ENCODE measurements at places on chromosomes 6 and 20.

DNA sequence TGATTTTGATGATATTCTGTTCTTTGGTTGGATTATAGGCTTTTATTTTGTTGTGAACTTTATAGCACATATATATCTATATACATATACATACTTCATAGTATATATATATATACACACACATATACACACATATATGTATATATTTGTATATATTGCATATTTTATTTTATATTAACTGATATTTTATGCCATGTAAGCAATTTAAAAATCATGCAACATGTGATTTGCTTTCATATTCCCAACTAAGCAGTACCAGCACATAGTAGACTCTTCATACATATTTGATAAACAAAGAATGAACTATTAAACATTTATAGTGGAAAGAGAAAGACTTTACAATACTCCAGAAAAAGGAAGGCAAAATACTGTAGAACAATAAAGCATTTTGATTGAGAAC, 679.2 kb downstream of the TENT5A start:
- DNase-seq, result no peak

DNA sequence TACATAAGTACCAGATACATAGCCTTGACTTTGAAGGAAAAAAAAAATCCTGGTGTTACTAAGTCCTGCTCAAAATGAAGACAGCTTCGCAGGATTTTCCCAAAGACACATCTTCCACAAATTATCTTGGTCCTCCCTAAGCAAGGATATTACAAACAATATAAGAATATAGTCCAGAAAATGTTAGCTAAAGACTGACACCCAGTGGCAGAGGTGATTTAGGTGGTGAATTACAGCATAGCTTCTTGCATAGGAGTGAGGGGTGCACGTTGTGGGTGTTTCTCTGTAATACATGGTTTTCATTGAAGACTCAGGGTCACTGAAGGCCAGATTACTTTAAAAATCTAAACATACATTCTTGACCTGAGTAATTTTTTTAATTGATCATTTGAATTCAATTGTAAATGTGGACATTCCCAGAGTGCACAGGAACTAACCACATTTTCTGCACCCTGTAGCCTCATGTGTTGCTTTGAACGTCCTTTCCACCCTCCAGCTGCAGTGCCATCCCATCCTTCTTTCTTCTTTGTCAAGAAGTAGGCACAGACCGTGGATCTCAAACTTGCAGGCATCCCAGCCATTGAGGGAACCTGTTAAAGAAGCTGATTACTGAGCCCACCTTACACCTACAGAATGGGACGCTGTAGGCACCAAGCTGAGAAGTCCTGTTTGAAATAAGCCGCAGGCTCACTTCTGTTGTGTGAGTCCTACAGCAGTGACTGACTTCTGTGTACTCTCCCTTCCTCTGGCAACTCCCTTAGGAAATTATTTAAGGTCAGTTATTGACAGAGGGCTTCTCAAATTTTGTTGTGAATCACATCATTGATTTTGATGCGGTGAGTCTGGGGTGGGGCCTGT, 102.6 kb downstream of the PERP start:
- peak; percentile 34 for DNase-seq

DNA sequence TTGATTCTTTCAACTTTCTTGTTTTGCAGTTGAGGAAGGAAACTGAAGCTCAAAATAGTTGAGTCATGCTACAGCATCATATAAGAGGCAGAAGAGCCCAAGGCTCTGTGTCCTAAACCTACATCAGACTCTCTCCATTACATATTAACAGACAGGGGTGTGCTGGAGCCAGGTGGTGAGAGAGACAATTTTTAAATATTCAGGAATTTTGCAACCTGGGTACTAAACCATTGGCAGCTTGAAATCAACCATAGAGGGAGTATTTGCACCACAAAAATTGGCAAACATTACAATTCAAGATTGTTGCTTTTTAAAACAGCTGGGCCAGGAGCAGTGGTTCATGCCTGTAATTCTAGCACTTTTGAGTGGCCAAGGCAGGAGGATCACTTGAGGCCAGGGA, 65.8 kb upstream of the SOX4 start:
- DNase-seq, result peak; percentile 67

- DNase-seq, result no peak
Measured at GRCh38 chr6:37827603-37828265, 8.2 kb downstream of the ZFAND3 start.

GRCh38 chr6:69789578-69789977, 7.2 kb downstream of the LMBRD1 start:
- no peak for DNase-seq

DNA sequence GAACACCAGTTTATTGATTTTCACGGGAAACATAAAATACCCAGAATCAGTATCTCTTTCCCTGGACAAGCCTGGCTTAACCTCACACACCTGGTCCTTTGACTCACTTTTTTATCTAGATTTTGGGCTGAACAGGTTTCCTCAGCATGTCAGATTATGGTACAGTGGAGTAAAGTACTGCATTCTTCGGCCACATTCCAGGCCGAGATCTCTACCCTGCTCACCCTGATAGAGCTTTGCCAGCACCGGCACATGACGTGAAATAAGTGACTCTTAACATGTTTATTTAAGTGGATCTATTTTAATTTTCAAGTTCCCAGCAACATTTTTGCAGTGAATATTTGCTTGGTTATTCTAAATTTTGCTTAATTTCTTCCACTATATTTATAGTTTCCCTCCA, 79.0 kb upstream of the POPDC3 start:
- DNase-seq, result no peak

DNA sequence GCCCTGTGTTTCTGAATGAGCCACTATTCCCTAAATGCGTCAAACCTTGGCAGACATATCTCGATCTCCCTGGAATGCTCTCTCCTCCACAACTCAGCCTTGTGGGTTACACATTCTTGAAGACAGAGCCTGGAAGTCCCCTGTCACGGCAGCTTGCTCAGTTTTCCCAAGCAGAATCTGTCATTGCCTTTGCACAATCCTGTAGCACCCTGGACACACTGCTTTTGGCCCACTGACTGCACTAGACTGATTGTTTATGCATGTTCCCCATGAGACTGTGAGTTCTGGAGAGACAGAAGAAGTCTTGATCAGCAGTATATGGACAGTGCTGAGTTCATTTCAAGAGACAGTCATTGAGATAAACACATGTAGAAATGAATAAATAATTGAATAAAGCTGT, 406.7 kb downstream of the CD83 start:
- peak; percentile 55 for DNase-seq

- DNase-seq, result no peak
Measured at GRCh38 chr6:139519097-139519496, 144.6 kb upstream of the CITED2 start.

DNA sequence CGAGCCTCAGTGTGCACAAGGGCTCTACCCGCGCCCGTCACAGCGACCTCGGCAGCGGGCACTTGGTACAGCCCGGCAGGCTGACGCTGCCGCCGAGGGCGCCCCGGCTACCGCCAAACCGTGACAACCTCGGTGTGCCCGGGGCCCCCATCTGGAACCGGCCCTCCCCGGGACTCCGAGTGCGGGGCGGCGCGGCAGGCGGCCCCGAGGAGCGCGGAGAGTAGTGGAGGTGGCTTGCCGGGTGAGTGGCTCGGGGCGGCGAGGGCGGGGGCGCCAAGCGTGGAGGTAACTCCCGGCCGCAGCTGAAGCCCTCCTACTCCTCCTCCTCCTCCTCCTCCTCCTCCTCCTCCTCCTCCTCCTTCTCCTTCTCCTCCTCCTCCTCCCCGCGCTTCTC, at the start of gene ISM1:
ISM1 (plus strand) TSS at position 371 of the 394 bp plus-strand sequence. CDS start 503 bp downstream, outside the sequence.
- no peak for DNase-seq

DNA sequence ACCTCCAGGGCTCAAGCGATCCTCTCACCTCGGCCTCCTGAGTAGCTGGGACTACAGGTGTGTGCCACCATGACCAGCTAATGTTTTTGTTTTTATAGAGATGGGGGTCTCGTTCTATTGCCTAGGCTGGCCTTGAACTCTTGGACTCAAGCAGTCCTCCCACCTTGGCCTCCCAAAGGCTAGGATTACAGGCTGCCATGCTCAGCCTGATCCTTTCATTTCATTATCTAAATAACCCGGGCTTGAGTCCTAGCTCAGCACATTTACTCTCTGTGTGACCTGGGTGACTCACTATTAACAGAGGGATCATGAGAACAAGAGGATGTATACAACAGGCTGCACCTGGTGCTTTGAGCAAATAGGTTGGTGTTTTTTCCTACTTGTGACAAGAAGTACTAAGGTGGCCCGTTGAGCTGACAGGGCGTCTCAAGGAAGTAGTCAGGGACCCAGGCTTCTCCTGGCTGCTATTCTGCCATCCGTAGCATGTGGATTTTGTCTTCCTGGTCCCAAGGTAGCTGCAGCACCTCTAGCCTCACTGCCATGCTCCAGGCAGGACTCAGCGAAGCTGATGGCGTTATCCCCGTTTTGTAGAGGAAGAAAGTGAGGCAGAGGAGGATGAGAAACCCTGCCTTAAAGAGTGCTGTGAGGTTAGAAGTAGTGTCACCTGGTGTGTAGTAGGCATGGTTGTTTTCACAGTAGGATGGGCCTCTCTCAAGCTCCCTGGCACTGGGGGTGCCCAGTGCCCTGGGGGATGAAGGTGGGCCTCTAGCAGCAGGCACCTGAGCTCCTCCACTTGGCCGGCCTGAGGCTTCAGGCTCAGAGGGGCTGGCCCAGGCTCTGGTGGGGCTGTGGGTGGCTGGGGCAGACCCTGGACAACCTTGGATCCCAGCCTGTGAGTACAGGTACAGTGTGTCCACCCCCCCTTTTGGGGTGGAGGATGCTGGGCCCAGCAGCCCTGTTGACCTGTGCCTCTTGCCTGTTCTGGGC, 62.4 kb downstream of the ADNP start:
- peak; percentile 39 for DNase-seq

DNA sequence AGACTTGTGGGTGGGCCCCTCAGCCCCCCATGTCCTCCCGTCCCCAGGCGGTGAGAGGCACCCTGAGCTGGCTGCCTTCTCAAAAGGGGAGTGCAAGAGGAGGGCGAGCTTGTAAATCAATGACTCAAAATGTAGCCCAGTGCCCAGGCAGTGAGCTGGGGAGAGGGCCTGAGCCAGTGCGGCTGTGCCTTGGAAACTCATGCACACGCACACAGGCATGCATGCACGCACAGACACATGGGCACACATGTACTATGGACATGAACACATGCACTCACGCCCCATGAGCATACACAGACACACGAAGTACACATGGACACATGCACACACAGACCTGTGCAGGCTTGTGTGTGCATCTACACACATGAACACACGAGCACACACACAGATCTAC, 133.5 kb downstream of the TAF4 start:
- DNase-seq, result no peak

- DNase-seq, result no peak
Measured at GRCh38 chr20:3749689-3750531, 17.4 kb downstream of the HSPA12B start.

- DNase-seq, result no peak
Measured at GRCh38 chr6:98477231-98477630, 357.1 kb upstream of the POU3F2 start.

DNA sequence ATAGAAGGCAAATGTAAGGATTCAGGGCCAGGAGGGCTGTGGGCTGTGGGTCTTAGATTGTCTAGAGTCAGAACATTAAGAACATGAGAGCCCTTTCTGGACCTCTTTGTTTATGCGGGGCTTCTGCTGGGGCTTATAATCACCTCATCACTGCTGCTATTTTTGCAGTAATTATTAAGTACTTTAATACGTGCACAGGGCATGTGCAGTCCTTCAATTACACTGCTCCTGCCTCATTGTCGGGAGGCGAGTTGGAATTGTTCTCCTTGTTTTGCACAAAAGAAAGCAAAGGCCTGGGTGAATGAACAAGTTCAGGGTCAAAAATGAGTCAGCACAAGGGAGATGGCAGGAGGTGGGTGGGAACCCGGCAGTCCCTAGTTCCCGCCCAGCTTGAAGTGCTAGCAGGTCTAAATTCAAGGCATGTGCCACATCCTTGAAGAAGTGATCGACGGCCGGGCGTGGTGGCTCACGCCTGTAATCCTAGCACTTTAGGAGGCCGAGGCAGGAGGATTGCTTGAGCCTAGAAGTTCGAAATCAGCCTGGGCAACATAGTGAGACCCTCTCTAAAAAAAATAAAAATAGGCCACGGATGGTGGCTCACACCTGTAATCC, 34.4 kb upstream of the PTPN1 start:
- DNase-seq, result peak; percentile 91

DNA sequence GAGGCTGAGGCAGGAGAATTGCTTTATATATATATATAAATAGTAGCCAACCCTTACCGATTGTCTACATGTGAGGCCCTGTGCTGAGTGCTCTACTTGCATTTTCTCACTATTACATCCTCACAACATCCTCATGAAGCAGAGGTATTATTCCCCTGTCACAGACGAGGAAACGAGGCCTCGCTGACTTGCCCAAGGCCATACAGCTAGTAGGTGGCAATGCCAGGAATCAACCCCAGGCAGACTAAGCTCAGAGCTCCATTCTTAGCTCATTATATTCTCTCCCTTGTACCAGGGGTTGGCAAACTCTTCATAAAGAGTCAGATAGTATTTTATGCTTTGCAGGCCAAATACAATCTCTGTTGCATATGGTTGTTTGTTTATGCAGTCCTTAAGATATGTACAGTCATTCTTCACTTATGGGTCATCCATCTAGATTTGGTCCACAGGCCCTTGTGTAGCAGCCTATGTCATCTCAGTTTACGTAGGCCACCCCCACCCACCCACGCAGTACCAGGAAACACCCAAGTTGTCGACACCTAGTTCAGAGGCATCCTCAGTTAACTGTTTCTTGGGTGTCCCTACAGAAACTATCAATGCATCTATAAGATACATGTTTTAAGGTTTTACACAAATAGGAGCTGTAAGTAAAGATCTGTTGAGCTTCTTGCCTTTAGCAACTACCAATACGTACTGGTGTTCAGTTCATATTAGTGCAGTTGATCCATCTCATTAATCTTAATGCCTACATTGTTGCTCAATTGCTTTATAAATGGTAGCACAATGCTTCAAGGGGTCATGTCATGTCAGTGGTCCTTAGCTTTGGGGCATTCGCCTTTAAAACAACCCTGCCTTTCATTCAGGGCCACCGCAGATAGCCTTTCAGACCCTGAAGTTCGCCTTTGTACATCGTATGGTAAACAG, 3.0 kb downstream of the CASS4 start:
- DNase-seq, result no peak

DNA sequence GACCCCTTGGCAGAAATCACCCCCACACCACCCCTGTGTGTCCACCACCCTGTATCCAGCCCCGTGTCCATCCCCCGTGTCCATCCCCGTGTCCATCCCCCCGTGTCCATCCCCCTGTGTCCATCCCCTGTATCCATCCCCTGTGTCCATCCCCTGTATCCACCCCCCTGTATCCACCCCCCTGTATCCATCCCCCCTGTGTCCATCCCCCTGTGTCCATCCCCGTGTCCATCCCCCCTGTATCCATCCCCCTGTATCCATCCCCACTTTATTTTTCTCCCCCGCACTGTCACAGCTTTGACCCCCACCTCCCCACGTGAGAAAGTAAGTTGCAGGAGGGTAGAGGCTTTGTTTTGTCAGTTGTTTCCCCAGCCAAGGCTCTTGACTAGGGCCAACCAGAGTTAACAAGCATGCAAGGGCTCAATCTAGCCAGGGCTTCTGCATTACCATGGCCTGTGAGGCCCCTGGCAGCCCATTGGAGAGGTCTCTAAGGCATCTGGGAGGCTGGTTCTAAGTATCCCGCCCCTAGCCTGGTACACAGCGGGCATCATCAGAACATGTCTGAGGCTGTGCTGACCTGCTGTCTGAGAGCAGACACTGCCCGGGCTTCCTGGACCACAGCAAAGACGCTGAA, 18.1 kb upstream of the SIRPA start:
- DNase-seq, result no peak

- peak; percentile 45 for DNase-seq
Measured at GRCh38 chr6:45843848-45844521, 171.7 kb downstream of the CLIC5 start.

- no peak for DNase-seq
Measured at GRCh38 chr20:56285496-56285895, 37.0 kb downstream of the MC3R start.

- DNase-seq, result peak; percentile 7
Measured at GRCh38 chr6:82611751-82612150, 248.1 kb downstream of the TPBG start.
